ENCODE measurements at places on chromosomes 3 and 15.
A peak's percentile ranks its signal among the peaks of the same experiment; 100 is the strongest.

DNA sequence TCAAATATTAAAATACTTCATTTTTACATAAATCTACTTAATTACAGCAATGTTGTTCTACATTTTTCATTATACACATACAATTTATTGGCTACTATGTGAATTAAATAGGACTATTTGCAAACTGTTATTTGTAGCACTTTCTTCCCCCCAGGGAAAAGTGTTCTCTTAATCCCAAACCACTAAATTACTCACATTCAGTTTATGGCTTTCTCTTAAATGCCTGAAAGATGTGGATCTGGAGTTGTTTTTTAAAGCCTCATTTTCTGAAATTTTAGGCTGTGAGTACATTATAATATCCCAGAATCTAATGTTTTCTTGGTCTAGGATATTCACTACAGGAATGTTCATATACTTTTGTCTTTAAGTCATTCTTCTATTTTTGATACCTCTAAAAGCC lies 32.7 kb downstream of the PRTG start:
- no peak for DNase-seq

- DNase-seq: no peak
Observed at GRCh38 chr3:46089237-46090011, 62.1 kb upstream of the XCR1 start.

DNA sequence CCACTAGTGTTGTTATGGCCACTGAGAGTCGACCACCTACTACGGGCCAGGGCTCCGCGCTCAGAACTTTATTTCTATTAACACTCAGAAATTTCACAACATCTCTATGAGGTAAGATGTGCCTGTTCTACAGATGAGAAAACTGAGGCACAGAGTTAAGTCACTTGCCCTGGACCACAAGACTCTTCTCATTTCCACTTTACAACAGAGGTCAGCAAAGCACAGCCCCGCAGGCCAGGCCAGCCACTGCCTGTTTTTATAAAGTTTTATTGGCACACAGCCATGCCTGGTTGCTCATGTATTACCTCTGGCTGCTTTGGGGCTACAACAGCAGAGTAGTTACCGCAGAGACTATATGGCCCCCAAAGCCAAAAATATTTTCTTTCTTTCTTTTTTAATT lies 503.6 kb downstream of the SHQ1 start:
- DNase-seq: no peak

DNA sequence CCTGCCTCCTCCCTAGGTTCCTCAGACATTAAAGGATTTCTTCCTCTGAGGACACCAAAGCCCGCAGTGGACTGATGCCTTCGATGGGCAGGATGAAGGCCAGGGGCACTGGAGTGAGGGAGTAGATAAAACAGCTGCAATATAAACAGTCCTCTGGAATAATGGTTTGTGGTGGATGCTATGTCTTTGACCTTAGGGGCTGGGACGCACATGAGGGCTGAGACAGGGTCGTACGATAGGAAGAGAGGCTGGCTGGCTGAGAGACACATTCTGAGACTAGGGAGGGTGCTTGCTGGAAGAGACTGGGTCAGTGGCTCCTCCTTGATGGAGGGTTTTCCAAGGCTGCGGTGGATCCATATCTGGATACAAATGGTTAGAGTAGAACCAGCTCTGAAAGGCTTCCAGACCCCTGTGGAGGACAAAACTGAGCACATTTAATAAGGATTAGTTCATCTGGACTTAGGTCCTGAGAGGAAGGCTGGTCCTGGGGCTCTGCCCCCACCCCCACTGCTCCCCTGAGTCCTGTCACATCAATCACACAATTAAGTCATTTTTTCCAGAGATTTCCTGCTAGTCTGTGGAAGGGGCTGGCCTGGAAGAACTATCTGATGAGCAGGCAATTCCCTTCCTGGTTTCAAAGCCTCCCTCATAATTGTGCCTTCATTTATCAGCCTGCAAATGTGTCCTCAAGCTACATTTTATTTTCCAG lies 15.8 kb downstream of the TBC1D21 start:
- DNase-seq: no peak

DNA sequence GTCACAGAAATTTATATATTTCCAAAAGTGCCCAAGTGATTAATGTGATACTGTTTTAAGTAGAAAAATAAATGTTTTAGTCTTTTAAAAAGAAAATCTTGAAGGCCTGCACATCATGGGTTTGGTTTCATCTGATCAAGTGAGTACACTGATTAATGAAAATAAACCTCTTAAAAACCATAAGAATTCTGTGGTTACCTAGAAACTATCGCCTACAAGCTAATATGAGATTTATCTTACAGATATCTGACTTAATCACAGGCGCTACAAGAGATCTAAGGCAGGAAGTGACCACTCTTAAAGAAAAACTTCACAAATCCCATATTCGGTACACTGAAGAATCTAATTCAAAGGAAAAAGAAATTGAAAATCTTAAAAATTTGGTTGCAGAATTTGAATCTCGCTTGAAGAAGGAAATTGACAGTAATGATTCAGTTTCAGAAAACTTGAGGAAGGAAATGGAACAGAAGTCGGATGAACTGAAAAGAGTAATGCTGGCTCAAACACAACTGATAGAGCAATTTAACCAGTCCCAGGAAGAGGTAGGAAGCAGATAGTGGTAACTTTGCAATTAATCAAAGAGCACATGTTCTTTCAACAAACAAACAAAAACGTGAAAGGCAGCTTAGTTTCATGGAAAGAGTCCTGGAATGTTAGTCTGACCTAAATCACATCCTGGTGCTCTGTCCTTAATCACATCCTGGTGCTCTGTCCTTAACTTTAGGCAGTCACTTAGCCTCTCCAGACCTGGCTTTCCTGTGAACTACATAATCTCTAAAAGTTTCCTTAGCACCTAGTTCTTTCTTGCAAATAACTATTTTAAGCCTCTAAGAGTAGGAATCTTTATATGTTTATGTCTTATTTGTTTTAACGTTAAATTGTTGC lies 131.8 kb downstream of the CCNL1 start:
- DNase-seq: no peak

- DNase-seq: peak; percentile 70
Observed at GRCh38 chr15:69468241-69469121, 15.9 kb downstream of the RPLP1 start.

- no peak for DNase-seq
Observed at GRCh38 chr15:43930556-43930955, 103.8 kb downstream of the WDR76 start.

DNA sequence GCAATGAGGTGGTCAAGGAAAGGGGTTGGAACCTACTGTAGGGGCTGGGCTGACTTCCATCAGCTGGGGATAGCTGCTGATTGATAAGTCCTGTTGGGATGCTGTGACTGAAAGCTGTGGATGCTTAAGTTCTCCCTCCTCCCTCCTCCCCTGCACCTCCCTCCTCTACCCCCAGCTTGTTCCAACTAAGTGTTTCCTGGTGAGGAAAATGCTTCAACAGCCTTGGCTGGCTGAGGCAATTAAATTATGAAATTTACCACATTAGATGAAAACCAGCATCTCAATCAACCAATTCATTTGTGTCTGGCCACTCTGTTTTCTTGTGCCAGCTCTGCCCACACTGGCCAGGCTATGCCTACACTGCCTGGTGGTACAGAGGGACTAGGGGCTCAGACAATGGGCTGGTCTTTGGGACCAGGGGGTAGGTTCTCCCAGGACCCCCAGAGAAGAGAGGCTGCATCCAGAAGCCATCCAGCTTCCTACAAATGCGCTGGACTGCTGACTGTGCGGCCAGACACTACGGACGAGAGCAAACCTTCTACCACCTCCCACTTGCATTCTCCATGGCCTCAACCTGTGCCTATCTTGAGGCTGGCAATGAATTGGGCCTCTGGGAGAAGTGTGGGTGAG lies 2.5 kb downstream of the KLHL25 start:
- DNase-seq: no peak

GRCh38 chr3:198017090-198017489 lies 57.1 kb downstream of the LMLN start:
- no peak for DNase-seq

DNA sequence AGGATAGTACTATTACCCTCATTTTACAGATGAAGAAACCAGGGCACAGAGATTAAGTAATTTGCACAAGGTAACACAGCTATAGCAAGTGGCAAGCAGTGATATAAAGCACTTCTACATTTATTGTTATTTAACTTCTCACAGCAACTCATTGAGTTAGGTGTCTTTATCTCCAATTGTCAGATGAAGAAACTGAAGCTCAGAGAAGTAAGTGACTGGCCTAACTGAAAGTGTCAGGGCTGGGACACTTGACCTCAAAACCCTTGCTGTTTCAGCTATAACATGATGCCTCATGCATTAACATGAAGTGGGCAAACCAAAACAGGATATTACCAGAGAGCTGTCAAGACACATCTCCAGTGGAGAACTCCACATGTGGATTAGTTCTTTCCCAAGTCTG lies 65.8 kb upstream of the LEKR1 start:
- DNase-seq: no peak

GRCh38 chr15:67545864-67546263 lies 3.4 kb downstream of the MAP2K5 start:
- DNase-seq: no peak

- no peak for DNase-seq
Observed at GRCh38 chr3:196991581-196992460, 23.2 kb upstream of the PIGZ start.

GRCh38 chr3:141074529-141074928 lies 23.4 kb downstream of the SPSB4 start:
- no peak for DNase-seq

- no peak for DNase-seq
Observed at GRCh38 chr15:70670680-70671079, 92.7 kb downstream of the UACA start.

DNA sequence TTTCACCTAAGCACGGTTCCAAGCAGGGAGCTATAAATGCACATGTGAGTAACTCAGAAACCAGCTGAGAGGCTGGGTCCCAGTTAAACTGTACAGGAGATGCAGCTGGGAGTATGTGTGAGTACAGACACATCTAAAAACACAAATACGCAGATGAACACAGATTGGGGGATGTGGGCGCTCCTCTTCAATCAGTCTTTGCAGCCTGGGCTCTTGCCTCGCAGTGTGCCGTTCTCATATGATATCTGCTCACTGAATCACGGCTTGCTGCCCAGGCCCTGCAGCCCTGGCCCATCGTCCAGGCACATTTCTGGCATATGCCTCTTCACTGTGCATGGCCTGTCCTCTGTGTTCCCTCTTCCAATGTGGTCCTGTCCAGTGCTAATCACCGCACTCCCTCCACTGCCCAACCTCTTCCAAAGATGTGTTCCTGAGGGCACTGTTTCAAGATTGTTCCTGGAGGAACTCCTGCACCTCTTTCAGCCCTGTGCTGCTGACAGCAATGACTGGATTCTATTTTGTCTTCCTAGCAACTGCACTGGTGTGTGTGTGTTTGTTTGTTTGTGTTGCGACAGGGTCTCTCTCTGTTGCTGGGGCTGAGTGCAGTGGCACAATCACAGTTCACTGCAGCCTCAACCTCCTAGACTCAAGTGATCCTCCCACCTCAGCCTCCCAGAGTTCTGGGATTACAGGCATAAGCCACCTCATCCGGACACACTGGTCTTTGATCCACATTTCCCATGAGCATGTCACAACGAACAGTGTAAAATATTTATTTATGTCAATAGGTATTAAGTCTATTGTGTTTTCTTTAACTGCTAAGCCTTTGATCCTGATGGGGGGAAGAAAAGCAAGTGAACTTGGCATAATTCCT lies 17.0 kb downstream of the CA12 start:
- no peak for DNase-seq

DNA sequence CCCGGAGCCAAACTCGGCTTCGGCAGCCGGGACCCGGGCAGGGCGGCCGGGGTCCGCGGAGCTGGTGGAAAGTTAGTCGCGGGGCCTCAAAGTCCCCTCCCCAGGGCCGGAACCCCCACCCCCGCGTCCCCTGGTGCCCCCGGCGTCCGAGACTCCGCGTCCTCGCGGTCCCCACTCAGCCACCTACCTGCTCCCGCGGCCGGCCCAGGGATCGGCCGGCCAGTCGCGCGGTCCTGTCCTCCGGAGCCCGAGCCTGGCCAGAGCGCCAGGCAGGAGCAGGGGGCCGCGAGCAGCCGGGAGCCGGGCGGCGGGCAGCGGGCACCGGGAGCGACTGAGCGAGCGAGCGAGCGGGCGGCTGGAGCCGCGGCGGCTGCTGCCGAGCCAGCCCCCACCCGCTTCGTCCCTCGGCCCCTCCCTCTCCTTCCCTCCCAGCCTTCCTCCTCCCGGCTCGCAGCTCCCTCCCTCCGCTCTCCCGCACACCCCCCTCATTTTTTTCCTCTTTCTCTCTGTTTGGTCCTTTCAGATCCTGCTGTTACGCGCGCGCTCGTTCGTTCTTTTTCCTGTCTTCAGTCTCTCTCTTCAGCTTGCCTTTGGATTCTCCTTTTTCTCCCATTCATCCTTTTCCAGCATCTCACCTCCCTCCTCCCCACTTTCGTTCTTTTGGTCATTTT lies at the start of gene MEGF11:
Gene MEGF11, minus strand, starts transcription at position 333 of the 671 bp plus-strand sequence. CDS start 125,347 bp downstream, outside the sequence.
- no peak for DNase-seq

DNA sequence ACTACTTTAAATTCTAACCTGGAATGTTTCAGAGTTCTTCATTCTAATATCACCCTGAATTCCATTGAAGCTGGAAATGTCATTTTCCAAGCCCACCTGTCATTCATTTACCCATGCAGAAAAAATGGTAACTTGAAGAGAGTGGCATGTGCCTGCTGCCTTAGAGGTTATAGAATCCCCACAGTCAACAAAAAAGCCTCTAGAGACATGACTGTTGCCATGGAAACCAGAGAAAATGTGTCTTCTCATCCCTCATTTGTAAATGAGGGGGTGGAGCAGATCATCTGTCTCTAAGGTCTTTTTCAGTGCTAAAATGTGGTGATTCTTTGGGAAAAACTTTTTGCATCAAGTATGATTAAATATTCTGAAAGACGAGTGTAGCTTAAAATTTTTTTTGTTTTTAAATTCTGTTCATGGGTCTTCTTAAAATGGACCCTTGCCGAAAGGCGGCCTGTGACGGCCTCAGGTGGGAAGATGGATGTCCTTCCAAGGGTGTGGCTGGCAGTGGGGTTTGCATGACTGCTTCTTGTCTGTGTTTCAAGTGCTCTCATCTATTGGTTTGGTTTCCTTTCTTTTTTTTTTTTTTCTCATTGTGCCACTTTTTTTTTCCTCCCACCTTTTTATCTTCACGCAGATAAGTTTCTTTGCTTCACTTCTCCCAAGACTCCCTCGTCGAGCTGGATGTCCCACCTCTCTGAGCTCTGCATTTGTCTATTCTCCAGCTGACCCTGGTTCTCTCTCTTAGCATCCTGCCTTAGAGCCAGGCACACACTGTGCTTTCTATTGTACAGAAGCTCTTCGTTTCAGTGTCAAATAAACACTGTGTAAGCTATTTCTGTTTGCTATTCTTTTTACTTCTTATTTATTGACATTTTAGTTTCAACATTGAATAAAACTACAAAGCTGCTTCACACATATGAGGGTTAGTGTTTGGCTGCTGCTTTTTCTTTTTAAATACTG lies 23.0 kb downstream of the TPM1 start:
- no peak for DNase-seq

DNA sequence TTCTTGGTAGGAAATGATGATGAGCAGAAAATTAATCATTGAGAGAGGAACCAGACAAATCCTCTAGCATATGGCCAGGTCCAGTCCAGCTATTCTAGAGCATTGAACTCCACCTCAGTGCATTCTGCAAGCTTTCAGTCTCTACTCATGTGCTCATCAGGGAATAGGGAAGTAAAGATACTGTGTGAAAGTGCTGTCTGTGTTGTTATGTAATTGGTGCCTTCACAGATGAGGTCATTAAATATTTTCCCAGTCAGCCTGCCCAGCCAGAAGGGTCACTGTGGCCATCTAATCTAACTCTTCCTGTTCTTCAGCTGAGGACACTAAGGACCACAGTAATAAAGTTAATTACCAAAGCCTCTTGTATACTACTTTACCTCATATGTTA lies 28.2 kb downstream of the C3orf62 start:
- DNase-seq: no peak
